Cortex of kidney (tissue), 1 donor: ENCODE measurements at places on chromosomes 5 and 9.

DNA sequence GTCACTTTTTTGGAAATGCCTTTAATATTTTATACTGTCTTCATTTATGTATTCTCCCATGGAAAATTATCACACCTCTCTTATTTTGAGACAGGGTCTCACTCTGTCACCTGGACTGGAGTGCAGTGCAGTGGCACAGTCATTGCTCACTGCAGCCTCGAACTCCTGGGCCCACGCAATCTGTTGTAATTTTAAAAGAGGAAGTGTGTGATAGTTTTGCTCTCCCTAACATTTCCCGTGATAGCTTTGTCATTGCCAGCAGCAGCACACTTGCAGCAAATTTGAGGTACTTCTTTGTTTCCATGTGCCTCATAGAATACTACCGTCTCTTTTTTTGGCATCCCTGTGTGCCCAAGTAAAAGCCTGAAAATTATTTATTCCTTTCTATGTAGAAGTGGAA, 103.5 kb downstream of the RNF180 start:
- DNase-seq = no peak

GRCh38 chr9:96554326-96554725, 65.3 kb downstream of the CDC14B start:
- no peak for DNase-seq

DNA sequence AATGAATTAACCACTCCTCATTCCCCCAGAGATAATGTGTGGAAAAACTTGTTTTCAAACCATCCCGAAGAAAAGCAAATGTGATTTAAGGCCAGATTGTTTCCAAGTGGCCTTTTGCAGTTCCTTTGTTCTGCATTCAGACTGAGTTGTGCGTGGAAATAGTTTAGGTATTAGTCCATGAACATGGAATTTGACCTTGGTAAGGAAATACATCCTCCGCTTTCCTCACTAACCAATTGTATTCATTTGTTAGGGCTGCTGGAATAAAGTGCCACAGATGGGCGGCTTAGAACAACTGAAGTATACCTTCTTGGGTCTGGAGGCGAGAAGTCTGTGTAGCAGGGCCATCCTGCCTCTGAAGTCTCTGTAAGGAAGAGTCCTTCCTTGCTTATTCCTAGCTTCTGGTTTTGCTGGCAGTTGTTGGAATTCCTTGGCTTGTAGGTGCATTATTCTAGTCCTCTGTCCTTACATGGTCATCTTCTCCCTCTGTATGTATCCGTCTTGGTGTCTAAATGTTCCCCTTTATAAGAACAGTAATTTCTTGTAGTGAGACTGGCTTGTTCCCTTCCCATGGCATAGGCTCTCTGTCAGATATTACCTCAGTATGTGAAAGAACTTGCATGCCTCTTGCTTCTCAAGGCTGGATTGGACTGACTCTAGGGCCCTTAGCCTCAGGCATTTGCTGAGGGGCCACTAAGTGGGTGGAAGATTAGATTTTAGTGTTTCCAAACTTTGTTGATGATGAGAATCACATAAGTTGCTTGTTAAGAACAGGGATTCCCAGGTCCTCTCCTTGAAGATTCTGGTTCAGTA, 53.9 kb downstream of the RAI14 start:
- no peak for DNase-seq

DNA sequence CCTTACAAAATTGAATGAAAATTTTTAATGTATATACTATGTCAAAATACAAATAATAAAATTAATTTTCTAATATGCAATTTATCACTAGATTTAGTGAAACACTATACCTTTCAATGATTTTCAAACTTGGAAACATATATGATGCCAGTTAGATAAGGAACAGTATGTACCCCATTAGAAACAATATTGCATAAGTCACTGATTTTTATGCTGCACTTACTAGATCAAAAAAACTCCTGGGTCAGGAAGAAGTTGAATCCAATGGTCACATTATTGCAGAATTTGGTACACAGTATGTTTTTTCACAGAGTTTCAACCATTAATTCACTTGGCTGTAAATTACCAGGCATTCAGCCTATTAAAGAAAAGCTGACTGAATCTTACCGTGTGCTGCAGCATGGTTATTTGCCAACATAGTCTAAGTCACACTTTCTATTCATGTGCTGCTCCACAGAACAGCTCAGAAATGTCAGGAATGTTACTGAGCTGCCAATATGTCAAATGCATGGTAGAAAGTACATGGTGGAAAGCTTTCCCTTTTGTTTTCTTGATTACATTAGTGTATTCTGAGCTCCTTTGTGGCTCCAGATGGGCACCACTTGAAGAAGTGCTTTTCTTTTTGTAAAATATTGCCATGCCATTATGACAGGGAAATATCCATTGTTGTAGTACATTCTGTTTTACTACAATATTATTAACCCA, 9.9 kb upstream of the PRR16 start:
- no peak for DNase-seq

DNA sequence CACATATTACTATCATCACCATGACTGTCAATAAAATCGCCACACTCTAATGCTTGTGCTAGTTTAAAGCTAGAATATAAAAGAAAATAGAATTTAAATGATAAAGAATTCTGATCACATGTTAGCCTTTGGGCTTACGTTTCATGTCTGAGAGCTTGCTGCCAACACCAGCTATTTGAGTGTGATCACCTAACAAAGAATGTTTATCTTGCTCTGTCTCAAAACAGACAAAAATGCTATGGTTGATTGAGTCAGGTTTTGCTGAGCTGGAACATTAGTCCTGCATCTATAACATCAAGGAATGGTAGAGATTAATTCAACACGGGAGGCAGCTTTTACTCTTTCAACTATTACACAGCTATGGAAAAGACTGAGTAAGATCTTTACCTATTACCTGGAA, 50.7 kb downstream of the MSX2 start:
- DNase-seq = no peak

DNA sequence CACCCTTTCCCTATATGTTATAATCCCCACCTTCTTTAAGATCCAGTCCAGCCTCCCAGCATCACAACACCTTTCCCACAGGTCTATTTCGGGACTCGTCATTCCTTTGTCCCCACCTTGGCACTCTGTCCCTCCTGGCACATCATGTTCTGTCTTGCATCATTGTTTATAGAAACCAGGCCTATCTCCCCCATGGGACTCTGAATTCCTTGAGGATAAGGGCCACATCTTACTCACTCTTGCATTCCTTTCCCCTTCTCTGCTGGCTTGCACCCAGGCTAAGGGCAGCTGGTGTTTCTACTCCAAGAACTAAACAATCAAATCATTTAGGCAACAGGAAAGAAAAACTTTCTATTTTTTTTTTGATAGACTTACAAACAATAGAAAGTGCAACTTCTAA, 205.7 kb downstream of the AGTPBP1 start:
- DNase-seq = no peak

DNA sequence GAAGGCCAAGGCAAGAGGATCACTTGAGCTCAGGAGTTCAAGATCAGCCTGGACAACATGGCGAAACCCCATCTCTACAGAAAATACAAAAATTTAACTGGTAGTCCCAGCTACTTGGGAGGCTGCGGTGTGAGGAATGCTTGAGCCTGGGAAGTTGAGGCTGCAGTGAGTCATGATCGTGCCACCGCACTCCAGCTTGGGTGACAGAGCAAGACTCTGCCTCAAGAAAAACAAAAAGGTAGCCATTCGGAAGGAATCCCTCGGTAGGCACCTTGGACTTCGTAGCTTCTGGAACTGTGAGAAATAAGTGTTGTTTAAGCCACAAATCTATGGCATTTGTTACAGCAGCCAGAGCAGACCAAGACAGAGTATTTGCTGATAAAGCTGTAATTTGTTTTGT, 174.2 kb downstream of the DCP2 start:
- DNase-seq = no peak
